Anterior cingulate cortex (tissue), 58 donors: ENCODE measurements at places on chromosomes 5 and 9.

- DNase-seq = peak; percentile 82
Observed at GRCh38 chr9:97237951-97238889, 69.2 kb upstream of the CCDC180 start.

DNA sequence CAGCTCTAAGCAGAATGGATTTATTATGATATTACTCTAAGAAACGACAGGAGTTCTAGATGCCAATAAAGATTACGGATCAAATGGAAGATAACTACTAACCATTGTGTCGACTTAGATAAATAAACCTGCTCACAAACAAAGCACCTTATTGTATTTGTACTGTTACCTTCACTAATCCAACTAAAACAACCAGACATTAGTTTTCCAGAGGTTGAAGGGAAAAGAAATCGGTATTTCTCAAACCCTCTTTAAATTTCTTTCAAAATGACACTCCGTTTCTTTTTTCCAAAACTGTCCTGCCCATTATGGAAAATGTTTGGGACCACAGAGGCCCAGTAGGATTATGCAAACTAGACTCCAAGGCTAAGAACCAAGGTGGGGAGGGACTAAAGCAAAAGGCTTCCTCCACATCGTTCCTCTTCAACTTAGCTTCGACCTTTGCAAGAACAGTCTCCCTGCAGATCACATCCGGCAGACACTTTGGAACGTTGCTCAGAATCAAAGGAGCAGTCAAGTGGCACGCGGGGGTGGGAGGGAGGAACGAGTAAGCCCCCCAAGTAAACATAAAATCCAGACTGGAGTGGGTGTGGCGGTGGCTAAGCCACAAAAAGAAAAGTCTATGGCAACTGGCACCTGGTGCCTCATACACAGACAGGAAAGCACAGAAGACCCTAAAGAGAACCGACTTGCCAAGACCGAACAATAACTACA is 2.7 kb downstream of the MLLT3 start:
- DNase-seq = no peak

- no peak for DNase-seq
Observed at GRCh38 chr5:116097301-116097700, 12.5 kb downstream of the COMMD10 start.

- DNase-seq = no peak
Observed at GRCh38 chr5:68375540-68375939, 160.0 kb downstream of the PIK3R1 start.

- DNase-seq = no peak
Observed at GRCh38 chr5:154373326-154373725, 72.5 kb upstream of the SAP30L start.

DNA sequence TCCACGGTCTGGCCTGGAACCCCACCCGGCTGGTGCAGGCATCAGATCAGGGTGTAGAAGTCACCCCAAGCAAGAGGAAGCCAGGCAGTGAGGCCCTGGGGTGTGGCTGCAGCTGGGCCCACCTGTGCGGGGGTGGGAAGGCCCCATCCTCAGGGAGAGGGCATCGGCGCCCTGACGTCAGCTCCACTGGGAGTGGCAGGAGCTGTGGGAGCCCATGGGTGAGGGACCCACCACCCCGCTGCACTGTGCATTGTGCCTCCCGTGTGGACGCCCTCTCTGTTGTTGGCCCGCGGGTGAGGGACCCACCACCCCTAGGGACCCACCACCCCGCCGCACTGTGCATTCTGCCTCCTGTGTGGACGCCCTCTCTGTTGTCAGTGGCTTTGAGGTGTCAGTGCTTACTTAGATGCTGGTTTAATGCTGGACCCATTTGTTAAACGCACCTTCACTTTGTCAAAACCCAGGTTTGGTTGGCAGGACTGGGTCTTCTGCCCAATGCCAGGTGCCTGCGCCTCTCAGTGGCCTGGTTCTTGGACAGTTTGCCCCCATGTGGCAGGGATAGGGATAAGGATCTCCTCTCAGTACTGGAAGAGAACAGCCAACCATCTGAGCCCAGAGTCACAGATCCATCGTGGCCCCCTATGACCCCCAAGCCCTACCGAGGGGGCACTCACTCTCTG is 6.9 kb upstream of the EXOC3 start:
- no peak for DNase-seq

GRCh38 chr5:143536364-143536763 is 132.9 kb upstream of the NR3C1 start:
- no peak for DNase-seq

- no peak for DNase-seq
Observed at GRCh38 chr5:149416987-149417710, 38.1 kb upstream of the IL17B start.

DNA sequence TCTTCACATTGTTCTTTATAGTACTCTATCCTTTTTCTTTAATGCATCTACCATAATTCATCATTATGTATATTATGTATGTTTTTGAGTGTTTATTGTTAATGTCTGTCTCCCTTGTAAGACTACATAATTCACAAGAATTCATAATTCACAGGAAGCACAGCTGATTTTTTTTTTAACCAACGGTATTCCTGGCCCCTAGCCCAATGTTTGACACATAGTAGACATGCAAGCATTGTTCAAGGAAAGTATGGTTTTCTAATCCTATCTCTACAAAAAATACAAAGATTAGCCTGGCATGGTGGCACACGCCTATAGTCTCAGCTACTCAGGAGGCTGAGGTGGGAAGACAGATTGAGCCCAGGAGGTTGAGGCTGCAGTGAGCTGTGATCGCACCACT is 160.6 kb downstream of the PPP2R2B start:
- DNase-seq = no peak

DNA sequence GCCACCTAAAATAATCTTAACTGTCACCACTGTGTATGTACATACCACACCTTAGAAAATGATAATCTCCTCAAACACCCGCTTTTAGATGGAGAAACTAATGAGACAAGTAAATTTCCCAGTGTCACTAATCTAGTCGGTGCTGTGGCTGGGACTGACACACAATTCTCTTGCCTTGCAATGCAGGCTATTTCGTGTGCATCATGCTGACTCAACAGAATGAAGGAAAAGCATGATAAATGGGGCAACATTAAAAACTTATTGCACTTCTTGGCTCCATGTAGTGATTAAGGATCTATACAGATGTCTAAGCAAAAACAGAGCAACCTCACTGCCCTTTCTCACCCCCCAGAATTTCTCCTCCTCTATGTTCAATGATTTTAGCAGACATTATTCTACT is 677.9 kb downstream of the DTWD2 start:
- DNase-seq = no peak

- DNase-seq = no peak
Observed at GRCh38 chr5:126561908-126562307, 33.1 kb downstream of the ALDH7A1 start.

- DNase-seq = no peak
Observed at GRCh38 chr9:114469091-114469853, 36.0 kb downstream of the WHRN start.

DNA sequence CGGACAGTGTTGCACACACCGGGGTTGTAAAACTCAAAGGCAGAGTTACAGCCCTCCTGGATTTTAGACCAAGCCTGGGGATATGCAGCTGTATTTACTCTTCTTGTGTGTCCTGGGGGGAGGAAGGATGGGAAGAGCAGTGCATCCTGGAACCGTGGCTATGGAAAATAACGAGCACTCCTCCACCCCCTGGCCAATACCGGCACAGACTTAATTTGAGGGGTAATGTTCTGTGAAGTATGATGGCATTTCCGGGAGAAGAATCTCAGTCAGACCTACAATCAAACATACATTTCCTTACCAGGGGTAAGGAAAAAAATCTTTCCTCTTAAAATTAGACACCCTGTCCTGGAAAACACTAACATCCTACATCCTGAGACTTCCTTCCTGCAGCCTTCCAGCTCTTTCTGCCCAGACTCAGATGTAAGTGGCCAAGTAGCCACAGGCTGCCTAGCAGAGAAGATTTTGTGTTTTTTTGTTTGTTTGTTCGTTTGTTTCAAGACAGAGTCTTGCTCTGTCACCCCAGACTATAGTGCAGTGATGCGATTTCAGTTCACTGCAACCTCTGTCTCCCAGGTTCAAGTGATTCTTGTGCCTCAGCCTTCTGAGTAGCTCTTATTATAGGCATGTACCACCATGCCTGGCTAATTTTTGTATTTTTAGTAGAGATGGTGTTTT is 11.0 kb upstream of the ERMP1 start:
- no peak for DNase-seq

GRCh38 chr5:153618867-153619266 is 128.4 kb downstream of the GRIA1 start:
- DNase-seq = no peak

- peak; percentile 5 for DNase-seq
Observed at GRCh38 chr5:68343421-68343826, 127.9 kb downstream of the PIK3R1 start.

- no peak for DNase-seq
Observed at GRCh38 chr9:3848445-3849114, 322.8 kb upstream of the RFX3 start.

GRCh38 chr5:138960145-138960692 is 85.1 kb upstream of the LRRTM2 start:
- DNase-seq = no peak

DNA sequence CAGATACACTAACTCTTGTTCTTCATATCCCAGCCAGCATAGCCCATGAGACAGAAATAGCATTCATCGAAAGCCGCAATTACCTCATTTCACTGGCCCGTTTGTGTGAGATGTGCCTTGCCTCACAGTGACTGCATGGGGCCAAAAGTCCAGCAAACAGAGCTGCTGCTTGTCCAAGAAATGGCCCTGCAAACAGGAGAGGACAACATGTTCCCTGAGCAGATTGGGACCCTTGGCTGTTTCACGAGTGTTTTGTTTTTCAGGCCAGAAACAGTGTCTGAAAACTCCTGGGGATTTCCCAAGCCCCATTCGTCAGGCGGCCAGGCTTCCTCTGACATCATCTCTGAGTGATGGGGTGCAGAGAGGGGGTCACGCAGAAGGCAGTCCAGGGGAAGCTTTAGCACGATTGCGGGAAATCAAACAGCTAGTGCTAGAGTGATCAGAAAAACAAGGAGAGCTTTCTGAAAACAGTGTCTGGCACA is 503.6 kb upstream of the PAPPA start:
- peak; percentile 45 for DNase-seq

GRCh38 chr5:164235300-164235891 is 730.0 kb downstream of the MAT2B start:
- DNase-seq = no peak

- no peak for DNase-seq
Observed at GRCh38 chr5:40972434-40972833, 63.1 kb downstream of the C7 start.

DNA sequence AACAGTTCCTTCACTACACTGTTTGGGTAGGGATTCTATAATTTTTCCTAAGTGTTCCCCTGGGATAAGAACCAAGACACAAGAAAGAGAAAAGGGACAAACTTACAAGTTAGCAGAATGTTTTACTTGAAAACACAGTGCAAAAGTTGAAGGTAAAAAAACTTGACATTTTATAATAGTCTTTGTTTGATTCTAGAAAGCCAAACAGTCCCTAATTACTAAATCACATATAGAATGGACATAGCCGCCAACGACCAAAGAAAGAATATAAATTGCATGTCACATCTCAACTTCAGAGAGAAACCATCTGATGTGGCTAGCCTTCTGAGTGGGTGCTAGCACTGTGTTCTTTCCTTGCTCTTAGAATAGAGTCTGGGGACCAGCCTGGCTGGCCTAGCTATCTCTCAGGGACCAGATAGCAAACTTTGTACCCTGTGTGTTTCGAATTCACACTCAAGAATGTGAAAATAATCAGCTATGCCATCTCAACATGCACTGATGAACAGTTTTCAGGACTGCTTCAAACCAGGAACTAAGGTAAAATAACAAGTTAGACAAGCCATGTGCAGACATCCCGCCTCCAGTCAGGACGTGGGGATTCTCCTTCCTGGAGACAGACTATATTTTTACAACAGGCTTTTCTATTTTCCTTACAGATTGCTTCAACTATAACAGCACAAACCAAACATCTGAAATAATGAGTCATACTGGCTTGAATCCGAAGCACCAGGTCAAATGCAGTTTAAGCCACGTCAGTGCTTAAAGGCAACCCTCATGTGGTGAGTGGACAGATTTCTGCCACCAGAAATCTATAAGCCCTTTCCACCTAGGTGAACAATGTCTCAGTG is 53.7 kb downstream of the LHFPL2 start:
- DNase-seq = no peak

DNA sequence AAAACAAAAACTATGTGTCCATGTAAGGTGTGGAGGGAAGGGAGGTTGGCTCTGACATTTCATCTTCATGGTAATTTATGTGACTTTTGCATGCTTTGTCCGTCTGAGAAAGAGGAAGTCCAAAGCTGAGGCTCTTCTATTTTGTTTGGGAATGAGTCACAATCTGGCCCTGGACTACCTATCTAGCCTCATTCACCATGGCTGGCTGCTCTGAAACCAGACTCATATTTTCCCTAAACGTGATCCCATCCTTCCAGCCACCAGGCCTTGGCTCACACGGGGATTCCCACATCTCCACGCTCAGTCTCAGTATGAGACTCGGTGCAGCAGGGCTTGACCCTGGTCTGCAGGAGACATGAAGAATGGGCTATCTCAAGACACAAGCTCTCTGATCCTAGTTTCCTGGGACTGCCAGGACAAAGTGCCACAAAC is 672.8 kb downstream of the ACTL7B start:
- DNase-seq = no peak

DNA sequence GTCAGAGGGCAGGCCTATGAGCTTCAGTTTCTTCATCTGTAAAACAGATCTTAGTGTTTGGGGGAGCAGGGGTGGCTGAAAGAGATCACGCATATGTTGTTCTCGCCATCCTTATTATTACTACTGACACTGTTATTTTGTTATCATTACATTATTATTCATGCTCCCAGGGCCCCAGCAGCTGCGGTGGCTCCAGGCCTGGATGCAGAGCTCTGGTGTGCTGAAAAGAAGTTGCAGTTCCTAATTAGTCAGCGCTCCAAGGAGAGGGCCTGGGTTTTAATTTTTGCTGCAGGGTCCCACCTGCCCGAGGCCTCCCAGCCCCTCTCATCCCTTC is 19.5 kb downstream of the CXXC5 start:
- DNase-seq = no peak

- DNase-seq = no peak
Observed at GRCh38 chr9:81611664-81612063, 77.7 kb downstream of the TLE1 start.

- no peak for DNase-seq
Observed at GRCh38 chr5:139453683-139454567, 8.6 kb downstream of the ECSCR start.

- DNase-seq = no peak
Observed at GRCh38 chr9:127368852-127369402, 28.0 kb upstream of the SLC2A8 start.

DNA sequence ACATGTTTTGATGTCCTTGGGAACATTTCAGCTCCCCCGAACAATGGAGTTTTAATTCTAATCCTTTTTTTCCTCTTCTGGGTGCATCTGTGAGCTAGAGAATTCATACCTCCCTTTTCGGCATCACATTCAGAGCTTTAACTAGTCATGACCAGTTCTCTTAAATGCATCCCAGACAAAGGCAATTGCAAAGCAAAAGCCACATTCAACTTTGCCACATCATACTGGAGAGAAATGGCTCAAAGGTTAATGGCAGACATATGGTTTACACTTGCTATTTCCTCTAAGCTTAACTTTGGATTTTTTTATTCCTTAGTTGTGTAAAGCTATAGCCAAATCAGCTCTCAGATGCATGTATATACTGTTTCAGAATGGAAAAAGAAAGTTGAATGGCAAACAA is 153.3 kb downstream of the ESM1 start:
- no peak for DNase-seq

GRCh38 chr5:181217803-181218062 is 5.3 kb upstream of the TRIM41 start:
- no peak for DNase-seq

- peak; percentile 25 for DNase-seq
Observed at GRCh38 chr9:77521091-77521490, 127.0 kb downstream of the GNA14 start.
